Stimulated activated CD8-positive, alpha-beta memory T cell treated with anti-CD3 and anti-CD28 coated beads, Interleukin-15, amount 100 ng/mL, for 1 hour (primary cell): ENCODE measurements at places on chromosomes 1 and 21.

DNA sequence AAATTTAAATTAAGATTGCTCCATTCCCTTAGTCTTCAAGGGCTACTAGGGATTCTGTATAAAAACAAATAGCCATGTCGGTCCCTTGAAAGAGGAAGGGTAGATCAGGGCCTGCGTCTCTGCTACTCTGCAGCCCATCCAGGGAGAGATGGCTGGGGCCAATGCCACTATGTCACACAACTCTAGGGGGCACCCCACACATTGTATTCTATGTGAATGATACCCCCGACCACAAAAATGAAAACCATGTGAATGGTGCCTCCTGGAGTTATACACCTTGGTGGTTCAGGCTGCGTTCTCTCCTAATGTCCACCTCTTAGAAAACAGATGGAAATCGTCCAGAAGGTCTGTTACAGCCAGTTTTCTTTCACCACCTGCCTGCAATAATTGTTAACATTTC, 18.0 kb downstream of the PIK3C2B start:
- no peak for DNase-seq

DNA sequence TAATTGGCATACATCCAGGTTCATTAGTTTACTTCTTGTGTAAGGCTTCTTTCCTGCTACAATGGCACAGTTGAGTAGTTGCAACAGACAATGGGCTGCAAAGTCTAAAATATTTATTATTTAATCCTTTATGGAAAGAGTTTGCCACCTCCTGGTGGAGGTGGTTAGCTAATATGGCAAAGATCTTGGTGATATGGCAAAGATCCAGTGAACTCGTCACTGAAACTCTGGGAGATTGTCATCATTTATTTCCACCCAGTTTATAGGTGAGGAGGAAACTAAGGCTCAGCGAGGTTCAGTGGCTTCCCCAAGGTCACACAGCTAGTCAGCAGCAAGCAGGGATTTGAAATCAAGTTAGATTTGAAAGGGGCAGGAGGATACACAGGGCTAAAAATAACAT, 16.1 kb upstream of the IFFO2 start:
- no peak for DNase-seq

DNA sequence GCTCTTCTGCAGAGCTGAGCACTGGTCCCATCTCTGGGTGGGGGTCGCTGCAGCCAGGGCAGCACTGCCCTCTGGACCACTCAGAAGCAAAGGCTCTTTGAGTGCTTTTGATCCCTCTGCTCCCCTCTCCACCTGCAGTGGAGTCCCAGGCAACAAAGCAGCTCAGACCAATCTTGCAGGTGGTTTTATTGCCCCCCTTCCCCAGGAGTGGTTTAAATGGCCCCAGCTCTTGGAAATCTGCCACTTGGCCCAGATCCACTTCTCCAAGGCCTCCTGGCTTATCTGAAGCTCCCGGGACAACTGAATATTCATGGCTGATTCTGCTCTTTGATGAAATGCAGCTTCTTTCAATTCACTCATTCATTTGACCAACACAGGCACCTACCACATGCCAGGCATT, 2.7 kb downstream of the STUM start:
- no peak for DNase-seq

DNA sequence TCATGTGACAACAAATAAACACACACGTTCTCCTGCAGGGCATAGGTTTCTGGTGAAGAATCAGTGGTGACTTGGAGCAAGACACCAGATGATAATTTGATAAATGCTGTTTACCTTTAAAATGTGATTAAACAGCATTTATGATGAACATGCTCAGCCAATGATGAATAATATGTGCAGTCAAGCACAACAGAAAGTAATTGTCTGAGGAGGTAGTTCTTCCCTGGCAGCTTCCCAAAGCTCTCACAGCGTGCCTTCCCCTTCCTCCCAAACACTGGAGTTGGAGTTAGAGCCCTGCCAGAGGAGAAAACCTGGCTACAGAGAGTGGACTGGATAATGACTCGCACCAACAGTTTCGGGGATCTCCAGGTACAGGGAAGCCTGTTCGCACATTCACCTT, 463.5 kb downstream of the SMYD3 start:
- DNase-seq: no peak

- no peak for DNase-seq
These were observed 21.0 kb upstream of the TMEM39B start for GRCh38 chr1:32051706-32052105.

DNA sequence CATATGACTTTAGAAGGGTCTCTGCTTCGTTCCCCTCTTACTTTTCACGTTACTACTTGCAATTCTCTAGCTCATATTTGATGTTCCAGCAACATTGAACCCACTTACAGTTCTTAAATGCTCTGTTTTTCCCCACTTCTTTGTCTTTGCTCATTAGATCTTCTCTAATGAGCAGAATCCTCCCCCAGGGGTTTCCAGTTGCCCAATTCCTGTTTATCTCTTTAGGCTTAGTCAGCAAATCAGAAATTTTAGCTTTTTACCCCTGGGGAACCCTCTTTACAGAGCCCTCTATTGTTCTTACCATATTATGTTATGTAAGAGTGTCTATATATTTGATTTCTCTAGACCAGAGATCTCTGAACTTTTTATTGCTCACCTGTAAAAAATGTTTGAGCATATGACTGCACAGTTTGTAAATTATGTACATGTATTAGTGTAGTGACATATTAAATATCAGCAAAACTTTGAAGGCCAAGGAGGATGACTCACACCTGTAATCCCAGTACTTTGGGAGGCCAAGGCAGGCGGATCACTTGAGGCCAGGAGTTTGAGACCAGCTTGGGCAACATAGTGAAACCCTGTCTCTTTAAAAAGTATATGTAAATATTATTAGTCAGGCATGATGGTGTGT, 71.4 kb downstream of the FNBP1L start:
- no peak for DNase-seq

DNA sequence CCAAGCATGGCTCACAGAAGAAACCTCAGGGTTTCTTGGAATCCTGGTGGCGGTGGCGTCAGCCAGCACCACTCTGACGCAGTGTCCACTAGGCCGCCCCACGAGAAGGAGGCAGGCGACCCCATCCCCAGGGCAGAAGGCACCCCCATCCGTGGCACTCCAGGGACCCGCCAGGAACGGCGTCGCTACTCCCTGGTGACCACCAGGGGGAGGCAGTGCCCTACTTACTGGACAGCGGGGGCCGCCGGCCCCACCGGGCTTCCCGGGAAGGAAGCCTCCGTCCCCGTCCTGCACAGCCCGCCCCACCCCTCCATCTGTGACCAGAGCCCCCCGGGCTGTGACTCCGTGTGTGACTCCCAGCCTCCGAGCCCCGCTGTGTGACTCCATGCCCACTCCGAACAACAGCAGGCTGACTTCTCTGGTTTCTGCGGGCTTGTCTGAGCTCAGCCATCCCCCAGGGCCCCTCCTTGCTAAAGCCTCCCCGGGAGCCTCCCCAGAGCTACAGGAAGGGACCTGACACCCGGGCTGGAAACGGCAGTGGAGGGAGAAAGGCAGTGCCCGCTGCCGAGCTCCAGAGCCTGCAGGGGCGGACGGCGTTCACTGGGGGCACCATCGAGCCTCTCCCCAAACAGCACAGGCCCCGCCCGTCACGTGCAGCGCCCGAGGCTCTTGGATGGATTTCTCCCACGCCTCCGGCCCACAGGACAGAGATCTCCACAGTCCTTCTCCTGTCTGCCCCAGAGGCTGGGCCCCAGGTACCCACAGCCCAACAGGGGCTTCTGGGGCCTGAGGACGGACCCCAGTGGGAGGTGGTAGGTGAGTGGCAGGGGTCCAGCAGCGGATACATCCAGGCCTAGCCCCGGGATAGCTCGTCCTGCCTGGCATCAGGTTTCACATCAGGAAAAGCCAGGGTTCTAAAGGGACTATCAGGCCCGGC, 21.1 kb downstream of the KIF17 start:
- DNase-seq: peak; percentile 46

DNA sequence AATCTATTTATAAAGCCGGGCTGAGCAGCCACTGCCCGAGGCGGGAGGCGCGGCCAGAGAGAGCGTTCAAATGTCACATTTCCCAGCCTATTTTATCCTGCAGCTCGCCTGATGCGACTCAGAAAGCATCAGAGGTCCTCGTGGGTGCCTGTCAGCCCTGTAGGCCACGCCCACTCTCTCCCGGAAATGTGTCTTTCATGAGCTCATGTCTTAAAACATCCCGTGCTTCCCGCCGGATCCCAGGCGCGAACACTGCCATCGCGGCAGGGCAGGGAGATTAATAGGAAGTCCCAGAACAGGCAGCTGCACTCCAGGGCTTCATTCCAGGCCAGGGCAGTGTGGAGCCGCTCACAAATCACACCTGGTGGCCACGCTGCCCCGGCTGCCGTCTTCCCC, 117.5 kb downstream of the PRDM16 start:
- no peak for DNase-seq

DNA sequence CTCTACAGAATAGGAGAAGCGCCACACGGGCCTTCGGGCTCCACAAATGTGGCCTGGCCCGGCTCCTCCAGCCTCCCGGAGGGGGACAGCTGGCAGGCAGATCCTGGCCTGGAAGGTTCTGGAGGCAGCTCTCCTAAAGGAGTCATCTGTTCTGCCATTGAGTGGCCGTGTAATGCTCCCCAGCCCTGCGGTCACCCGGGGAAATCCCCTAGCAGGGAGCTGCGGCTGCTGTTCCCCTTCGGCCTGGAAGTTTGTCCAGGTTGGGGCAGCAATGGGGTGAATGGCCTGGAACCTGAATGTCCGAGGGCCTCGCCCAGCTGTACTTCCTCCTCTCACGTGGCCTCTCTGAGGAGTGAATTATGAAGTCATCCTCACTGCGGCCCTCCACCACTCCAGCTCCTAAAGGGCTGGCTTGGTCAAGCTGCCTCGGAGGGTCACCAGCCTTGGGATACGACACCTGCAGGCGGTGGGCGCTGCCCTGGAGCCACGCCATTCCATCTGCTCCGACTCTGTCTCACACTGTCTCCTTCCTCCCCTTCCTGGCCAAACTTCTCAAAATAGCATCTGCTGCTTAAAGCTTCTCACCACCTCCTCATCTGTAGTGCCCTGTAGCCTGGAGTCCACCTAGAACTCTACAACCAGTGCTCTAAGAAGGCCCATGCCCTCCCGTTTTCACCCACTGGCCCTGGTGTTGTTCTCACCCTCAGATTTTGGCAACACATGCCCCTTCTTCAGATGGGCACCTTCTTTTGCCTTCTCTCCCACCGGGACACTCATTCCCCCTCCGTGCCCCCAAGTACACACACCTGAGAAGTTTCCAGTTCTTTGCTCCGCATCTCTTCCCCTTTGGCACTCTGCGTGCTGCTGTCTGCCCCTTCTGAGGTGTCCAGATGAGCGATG, 54.4 kb upstream of the TMPRSS2 start:
- DNase-seq: no peak

DNA sequence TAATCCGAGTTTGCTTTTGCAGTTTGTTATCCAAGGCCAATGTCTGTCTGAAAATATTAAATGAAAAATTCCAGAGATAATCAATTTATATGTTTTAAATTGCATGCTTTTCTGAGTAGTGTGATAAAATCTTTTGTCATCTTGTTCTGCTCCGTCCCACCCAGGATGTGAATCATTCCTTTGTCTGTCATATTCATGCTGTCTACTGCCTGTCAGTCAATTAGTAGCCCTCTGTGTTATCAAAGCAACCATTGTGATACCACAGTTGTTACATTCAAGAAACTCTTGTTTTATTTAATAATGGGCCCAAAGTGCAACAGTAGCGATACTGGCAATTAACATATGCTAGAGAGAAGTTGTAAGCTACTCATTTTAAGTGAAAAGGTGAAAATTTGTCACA, 819.3 kb downstream of the BRINP3 start:
- DNase-seq: no peak

- DNase-seq: no peak
These were observed 5.1 kb downstream of the OR2T4 start for GRCh38 chr1:248366609-248367008.

GRCh38 chr1:234734869-234735268, 124.9 kb upstream of the IRF2BP2 start:
- DNase-seq: no peak

GRCh38 chr1:158025576-158026230, 32.3 kb downstream of the KIRREL1 start:
- DNase-seq: no peak

- no peak for DNase-seq
These were observed 13.4 kb upstream of the KIAA1614 start for GRCh38 chr1:180899262-180899661.

- no peak for DNase-seq
These were observed 838.8 kb upstream of the ADAMTS5 start for GRCh38 chr21:27805696-27806095.

- no peak for DNase-seq
These were observed 5.3 kb upstream of the KRTAP10-12 start for GRCh38 chr21:44691686-44692085.

GRCh38 chr1:120133228-120133927, 42.9 kb downstream of the SEC22B start:
- no peak for DNase-seq

- no peak for DNase-seq
These were observed 46.8 kb downstream of the PTPRU start for GRCh38 chr1:29282924-29283803.

DNA sequence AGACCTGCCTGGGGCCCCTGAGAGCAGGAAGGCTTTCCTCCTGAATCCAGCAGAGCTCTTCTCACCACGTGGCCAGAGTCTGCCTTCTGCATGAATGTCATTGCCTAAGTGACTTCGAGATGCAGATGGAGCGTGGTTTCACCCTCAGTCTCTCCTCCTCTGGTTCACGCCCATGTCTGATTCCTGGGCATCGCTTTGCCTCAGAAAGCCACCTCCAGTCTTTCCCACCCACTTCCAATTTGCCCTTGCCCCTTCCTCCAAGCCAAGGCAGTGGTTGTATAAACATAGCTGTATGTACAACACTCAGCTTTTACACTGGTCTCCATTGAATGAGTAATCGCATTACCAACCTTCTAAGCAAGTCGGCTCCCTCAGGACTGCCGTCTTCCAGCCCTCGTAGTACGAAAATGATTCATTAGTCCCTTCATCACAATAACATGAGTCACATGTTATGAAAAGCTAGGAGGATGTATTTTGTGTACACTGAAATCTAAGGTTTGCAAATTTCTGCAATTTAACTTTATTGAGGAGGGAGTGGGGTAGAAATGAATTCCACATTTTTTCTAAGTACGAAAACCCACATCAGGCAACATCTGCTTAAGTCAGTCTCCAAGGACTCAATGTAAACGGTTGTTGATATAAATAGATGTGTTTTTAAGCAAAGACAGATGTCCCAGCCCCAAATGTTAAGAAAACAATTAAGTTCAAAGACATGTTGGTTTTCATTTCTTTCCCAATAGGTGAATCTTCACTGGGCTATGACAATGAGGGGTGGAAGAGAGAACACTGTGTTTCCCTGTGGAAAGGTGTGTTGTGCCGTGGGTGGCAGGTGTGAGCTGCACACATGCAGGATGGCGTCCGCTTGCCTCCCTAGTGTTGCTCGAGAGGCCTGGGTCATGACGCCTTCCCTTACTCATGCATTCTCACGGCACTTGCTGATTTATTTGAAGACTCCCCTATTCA, 32.3 kb upstream of the ETS2 start:
- no peak for DNase-seq

GRCh38 chr1:46490656-46491442, 1.2 kb downstream of the DMBX1 start:
- no peak for DNase-seq
